Esophagus mucosa (tissue), 1 donor: ENCODE measurements at places on chromosomes 2 and 18. TPM values are rescaled to one million over a fixed set of nuclear protein-coding genes. Genes with fewer than 3 reads are reported as not detected.

Gene UGT1A3
- 0.28 TPM for total RNA-seq

Gene KRTCAP3
- total RNA-seq: 26.0 TPM

DNA sequence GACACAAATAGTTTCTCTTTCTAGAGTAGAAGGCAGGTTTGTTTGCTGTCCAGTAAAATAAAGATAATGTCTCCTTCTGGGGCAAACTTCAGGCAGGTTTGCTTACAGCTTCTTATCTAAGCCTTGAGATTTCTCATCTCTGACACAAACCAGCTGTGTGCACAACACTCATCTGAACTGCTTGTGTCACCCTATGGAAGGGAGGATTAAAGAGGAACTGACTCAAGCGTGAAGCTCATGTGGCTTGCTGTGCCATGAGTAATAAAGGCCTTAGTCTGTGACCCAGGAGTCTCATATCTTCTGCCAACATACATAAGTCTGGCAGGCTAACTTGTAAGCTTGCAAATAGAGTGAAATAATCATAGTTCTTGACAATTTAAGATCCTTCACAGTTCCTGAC, 24.2 kb upstream of the CPO start:
- peak; percentile 99 for ATAC-seq

DNA sequence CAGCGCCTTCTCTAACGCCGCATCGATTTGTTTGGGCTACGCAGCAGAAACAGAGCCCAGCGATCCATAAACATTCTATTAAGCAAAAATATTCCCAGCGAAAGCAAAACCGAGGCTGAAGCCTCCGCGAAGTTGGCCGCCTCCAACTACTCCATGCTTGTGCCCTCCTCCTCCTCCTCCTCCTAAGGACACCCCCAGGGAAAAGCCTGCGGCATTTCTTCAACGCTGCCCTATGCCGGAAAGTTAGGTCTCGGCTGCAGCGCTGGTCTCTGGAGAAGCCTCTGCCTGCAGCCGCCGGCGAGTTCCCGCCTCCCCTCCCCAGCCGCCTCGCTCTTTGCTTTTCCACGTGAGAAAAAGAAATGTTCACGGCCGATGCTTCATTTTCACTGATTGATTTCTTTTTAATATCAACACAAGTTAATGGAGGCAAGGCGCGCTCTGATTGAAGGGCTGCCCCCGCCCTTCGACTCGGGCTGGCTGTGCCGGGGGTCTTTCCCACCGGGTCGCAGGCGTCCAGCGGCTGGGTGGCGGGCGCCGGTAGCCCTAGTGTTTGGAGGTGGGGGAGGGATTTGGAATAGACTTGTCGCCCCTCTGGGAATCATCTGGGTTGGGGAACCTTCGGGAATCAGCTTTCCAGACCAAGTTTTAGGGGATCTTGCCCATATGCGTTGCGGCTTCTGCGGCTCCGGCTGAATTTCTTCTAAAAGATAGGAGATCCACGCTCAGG, 3.9 kb downstream of the NRP2 start:
- ATAC-seq: no peak

DNA sequence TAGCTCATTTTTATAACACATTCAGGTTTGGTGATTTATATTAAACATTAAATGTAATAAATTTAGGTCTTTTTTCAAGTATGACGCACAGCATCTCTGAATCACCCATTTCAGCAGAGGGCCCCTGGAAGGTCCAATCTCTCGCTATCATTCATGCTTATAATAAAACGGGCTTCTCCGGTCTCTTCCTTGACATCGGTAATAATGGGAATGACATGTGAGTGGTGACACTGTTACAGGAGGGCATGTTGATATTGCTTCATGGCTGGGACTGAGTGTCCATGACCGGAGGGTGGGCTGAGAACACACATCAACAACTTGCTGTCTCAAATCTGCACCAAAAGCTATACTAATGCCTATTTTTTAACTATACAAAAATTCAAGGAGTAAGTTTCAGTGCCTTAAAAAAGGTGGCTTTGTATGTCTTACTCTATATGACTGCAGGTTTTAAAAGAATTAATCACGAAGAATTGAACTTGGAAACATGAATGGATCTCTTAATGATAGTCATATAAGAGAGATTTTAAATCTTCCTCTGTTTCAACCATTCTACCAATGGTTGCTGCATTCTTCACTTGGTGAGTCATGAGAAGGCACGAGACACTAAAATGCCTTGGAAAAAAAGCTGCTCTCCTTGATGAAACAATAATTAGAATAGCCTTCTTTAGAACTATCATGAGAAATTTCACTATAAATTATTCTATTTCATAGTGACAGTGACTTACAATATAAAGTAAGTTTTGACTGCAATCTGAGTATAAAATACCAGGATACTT, 101.9 kb upstream of the NRP2 start:
- no peak for ATAC-seq

DNA sequence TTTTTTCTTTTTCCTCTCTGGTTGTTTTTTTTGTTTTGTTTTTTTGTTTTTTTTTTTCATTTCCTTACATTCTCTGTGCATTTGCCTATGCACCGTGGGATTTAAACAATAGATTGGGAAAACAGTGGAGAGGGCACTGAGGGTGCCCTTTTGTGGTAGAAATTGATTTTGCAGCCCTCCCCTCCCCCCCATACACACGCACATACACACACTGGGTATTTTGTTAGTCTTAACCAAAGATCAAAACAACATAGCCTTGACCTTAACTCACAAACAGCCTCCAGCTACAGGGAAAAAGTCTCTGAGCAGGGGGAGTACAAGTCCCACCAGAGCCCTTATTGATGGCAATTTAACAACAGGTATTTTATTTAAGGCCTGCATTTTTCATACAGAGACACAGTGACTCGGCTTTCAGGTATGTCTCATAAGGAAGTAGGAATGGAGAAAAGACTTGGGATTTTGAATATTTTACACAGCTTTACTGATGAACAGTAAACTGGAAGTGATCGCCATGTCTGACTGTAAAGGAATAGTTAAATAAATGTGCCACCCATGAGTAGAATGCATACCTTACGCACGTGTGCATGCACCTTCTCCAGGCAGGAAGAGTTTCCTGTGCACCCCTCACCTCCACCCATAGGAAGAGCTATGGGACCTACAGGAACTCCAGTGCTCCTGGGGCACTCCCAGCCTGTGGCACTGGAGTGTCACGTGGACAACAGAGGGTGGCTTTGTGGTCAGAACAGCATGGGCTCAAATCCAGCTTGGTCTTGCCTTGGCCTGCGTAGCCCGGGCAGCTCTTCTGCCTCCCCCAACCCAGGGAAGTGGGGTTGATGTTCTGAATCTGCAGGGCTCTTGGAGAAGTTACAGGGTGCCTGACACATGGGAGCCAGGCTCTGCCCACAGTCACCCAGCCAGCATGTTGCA, 266.4 kb downstream of the ANAPC1 start:
- ATAC-seq: peak; percentile 16

GRCh38 chr2:31980674-31981356, 30.0 kb downstream of the MEMO1 start:
- peak; percentile 74 for ATAC-seq
